ENCODE measurements at places on chromosomes 13 and 19. TPM values are rescaled to one million over a fixed set of nuclear protein-coding genes. Genes with fewer than 3 reads are reported as not detected.

The PSG7 gene
- not detected for total RNA-seq

The FBXO17 gene
- 25.3 TPM for total RNA-seq

The KIR3DL1 gene
- not detected for total RNA-seq

The ZNF578 gene
- 16.8 TPM for total RNA-seq

The ZNF285 gene
- 2.2 TPM for total RNA-seq

The NLRP11 gene
- total RNA-seq = not detected

The ZNF850 gene
- 8.9 TPM for total RNA-seq

The VSTM2B gene
- 0.96 TPM for total RNA-seq

The TEX29 gene
- total RNA-seq = 0.22 TPM

The SYNGR4 gene
- not detected for total RNA-seq
